ENCODE measurements at places on chromosomes 3 and 15. TPM values are rescaled to one million over a fixed set of nuclear protein-coding genes. Genes with fewer than 3 reads are reported as not detected.

GRCh38 chr3:96619475-96619874 lies 194.9 kb upstream of the EPHA6 start:
- DNase-seq = no peak

DNAH12 gene
- total RNA-seq = not detected

ZSCAN2 gene
- 6.7 TPM for total RNA-seq

CRTC3 gene
- 26.8 TPM for total RNA-seq

- DNase-seq = no peak
Measured at GRCh38 chr15:90844696-90845095, 23.7 kb upstream of the FURIN start.

GRCh38 chr3:138513090-138513843 lies 78.9 kb downstream of the ESYT3 start:
- no peak for DNase-seq

PAQR9 gene
- 12.3 TPM for total RNA-seq

MBD4 gene
- total RNA-seq = 21.3 TPM

ANKUB1 gene
- total RNA-seq = not detected

GRCh38 chr3:193843474-193844301 lies 250.7 kb downstream of the OPA1 start:
- DNase-seq = no peak

GRCh38 chr15:98854496-98854895 lies 153.1 kb downstream of the PGPEP1L start:
- DNase-seq = no peak

DNA sequence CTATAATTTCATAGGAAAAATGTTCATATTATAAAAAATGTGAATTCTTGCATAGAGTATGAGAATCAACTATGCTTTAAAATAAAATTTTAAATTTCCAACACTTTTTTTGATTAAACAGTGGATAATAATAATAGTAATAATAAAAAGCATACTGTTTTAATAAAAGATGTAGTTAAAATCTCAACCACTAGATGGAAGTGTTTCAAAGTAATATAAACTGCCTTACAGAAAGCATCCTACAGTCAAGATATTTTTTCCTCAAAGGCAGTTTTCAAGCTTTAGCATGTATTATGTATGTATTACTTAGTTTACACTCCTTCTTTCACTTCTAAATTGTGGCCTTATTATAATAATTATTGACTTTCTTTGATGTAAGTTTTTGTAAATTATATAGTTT lies 217.5 kb downstream of the CHL1 start:
- DNase-seq = no peak

BCHE gene
- total RNA-seq = 0.66 TPM

DNA sequence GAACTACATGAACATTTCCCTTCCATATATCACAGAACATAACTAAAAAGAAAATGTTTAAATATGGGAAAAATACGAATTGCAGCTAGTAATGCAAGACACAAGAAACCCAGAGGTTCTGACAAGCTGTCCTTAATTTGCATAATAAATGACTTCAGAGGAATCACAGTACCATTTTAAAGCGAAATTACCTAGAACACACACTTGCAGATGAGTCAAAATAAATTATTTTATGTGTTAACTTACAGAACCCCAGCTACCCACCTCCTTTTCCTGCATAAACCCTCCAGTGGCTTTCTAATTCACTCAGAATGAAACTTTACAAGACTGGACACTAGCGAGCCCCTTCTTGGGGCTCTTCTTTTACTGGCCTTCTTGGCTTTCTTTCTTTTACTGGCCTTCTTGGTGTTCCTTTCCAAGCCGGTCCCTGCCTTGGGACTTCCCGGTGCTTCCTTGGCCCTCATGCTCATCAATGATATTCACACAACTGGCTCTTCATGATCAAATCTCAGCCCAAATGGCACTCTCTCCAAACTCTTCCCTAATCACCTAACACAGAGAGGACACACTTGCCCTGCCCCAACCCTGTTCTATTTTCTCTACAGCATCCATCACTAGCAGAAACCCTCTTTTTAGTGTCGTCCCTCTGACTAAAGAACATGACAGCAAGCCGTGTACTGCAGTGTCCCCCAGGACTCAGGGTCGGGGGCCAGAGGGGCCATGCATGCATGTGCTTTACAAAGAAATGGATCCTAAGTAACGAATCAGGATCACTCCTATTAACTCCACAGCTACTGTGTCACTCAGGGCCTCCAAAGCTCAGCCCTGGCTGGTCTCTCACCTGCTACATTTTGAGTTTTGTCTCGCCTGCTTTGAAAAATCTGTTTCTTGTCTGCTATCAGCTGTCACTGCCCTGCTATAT lies 4.8 kb downstream of the CHSY1 start:
- no peak for DNase-seq

TM6SF1 gene
- 9.4 TPM for total RNA-seq

GRCh38 chr3:169686874-169687273 lies 23.4 kb upstream of the MECOM start:
- DNase-seq = no peak

- DNase-seq = no peak
Measured at GRCh38 chr15:70528270-70528706, 235.1 kb downstream of the UACA start.

DNA sequence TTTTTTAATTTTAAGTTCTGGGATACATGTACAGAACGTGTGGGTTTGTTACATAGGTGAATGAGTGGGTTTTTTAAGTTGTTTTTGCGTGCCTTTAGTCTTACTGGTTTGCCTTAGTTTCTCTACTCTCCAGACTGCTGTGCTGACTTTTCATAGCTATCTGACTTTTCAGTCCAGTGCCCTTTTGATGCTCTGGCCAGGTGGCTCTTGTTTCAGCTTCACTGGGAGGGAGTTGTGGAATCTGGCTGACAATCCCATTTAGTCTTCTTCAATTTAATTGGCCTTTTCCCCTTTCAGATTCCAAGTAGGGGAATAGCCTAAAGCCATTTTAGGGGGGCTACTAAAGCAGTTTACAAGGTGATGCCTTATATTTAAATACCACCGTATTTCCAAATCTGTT lies 30.1 kb downstream of the FNDC3B start:
- no peak for DNase-seq

DNA sequence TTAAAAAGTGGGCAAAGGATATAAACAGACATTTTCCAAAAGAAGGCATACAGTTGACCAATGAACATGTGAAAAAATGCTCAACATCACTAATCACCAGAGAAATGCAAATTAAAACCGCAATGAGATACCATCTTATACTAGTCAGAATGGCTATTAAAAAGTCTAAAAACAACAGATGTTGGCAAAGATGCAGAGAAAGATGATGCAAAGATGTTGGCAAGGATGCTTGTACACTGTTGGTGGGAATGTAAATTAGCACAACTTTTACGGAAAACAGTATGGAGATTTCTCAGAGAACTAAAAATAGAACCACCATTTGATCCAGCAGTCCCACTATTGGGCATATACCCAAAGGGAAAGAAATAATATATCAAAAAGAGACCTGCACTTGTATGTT lies 53.5 kb downstream of the TLNRD1 start:
- no peak for DNase-seq

DNA sequence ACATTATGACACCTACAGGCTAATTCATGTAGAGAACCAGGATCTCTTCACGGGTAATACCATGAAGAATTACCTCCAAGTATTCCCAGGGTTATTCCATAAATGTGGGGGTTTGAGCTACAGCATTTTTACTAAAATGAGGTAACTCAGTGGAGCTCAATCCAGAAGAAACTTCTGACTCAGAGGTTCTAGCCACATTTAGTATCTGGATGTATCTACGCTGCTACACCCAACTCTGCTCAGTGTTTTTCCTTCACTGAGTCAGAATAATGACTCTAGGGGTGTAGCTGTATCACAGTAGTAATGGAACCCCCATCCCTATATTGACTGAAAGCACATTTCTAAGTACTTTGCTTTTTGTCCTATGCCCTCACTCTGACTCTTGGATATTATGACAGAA lies 52.4 kb downstream of the COPS2 start:
- no peak for DNase-seq

DNA sequence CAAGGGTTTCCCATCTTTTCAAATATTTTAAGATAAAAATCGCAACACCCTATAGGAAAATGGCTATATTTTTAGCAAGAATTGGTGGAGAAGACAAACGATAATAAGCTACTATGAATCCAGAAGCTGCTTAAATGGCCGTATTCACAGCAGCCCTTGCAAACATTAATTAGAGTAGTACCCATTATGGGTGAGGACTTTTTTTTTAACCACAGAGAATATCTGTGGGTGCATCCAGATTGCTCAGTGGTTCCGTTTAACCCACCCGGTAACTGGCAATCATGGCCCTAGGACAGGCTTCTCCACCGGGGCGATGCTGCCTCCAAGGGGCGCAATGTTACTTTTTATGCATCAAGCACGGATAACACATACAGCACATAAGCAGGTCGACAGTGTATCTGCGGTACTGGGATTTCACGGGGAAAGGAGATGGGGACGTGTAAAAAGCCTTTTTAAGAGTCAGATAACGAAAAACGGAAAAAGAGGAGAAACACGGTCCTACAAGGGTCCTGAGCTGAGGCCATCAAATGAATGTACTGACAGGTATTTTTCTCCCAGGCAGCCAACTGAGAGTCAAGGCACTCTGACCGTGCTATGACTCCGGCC lies 968 bp upstream of the TMEM266 start:
- DNase-seq = no peak

FAM81A gene
- total RNA-seq = 1.1 TPM

- DNase-seq = no peak
Measured at GRCh38 chr3:124351430-124352148, 359.7 kb upstream of the ROPN1 start.

DNA sequence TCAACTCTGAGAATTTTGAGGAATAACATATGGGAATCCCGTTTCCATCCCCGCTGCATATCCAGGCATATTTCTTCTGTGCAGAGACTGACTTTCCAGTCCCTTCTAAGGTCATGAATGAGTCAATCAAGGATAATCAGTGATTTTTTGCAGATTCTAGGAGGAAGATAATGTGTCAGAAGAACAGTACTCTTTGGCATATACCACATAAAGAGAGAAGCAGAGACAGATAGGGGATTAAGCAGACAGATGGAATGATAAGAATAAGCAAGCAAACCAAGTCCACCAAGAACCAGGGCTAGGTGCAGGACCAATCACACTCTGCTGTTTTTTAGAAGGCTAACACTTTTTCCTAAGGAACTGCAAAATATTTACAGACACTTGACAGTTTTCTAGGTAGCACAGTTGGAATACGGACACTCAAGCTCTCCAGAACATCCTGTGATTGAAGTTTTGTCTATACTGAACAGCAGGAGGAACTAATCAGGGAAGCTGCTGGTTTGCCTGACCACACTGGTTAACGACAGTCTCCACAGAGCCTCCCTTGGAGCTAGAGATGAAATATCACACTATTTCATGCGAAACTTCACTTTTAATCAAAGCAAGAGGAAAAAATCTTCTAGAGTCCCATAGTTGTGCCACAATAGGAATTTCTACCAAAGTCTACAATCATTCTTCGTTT lies 450.0 kb upstream of the KCNMB2 start:
- no peak for DNase-seq

PRR20G gene
- total RNA-seq = not detected

GRCh38 chr3:57179580-57180410 lies 14.6 kb upstream of the IL17RD start:
- DNase-seq = no peak

GRCh38 chr3:141203866-141204265 lies 27.8 kb upstream of the PXYLP1 start:
- DNase-seq = no peak

SH2D7 gene
- total RNA-seq = not detected

DNA sequence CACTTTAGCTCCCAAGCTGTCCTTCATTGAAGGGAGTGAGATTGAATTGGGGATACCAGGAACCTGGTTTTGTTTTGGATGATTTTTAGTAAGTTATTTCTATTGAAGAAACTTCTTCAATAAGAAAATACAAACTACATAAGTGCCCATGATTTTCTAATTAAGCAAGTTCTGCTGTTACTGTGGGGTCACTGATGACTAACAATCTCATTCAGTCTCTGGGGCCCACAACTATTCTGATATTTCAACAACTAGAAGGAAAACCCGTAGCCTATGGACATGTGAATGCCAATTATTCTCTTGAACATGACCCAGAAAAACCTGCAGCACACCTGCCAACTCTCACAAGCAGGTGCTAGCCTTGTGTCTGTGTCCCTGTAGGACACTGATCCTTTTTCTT lies 184.6 kb downstream of the DCLK3 start:
- no peak for DNase-seq

DNA sequence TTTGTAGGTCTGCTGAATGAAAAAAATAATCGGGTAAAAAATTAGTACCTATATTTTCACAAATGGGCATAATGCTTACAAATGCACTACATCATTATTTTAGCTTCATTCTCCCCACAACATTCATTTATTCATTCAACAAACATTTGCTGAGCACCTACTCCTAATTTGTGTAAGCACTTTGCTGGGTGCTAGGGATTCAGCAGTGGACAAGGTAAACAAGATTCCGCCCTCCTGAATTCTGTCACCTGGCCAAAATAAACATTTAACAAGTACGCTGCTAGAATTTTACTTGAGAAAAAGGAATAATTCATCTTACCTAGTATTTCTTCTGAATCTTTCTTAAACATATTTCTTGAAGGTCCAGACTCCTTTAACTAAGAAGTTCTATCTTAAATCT lies 72.1 kb downstream of the TIGIT start:
- no peak for DNase-seq

DNA sequence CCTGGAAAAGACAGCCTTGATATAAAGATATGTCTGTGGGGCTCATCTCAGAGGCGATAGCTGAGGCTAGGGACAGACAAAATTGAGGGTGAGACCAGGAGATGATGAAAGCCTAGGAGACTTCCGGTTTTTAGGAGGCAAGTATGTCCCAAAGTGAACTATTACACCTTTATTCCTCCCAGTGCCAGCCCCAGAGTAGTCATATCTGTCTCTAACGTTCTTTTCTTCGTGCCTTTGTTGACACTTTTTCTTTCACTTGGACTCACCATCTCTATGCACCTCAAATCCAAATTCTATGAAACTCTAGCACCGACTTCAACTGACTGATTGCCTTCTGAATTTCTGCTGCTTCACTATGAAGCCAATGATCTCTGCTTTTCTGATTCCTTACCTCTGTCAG lies 93.8 kb upstream of the RASGRP1 start:
- no peak for DNase-seq

DNA sequence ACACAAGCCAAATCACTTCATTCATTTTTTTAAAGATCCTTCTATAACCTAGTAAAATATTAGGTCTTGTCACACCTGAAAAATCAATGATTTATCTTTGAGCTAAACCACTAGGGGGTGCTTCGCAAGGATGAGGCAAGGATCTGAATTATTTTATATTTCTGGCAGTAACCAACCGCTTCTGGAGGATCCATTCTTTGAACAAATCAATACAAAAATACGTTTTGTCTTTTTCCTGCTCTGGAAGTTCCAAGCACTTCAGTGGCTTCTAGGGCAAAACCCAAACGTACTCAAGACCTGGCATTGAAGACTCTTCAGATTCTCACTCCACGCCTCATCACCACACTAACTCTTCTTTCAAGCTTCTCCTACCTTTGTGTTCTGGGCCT lies 486 bp downstream of the LSG1 start:
- no peak for DNase-seq

DNA sequence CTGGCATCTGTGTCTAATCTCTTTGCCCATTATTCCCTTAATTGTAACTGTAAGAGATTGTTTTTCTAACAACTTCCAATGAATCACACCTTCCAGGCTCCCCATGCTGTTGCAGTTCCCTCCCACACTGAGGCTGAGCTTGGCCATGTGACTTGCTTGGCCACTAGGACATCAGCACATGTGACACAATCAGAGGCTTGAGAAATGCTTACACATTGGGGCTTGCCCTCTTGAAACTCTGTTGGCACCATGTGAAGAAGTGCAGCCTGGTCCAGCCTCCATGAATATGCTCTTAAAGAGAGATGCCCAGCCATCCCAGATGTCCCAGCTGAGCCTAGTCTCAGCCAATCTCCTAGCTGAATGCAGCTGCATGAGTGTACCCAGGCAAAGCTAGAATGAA lies 326.8 kb upstream of the SOX2 start:
- no peak for DNase-seq

CPLX3 gene
- total RNA-seq = 2.3 TPM

Measured in heart left ventricle (tissue), 16 donors.